Stimulated activated CD8-positive, alpha-beta memory T cell treated with anti-CD3 and anti-CD28 coated beads, Interleukin-7, amount 100 ng/mL, for 1 hour (primary cell): ENCODE measurements at places on chromosomes 2 and 18.

GRCh38 chr18:58361212-58361611 is 267.7 kb downstream of the ALPK2 start:
- DNase-seq = no peak

DNA sequence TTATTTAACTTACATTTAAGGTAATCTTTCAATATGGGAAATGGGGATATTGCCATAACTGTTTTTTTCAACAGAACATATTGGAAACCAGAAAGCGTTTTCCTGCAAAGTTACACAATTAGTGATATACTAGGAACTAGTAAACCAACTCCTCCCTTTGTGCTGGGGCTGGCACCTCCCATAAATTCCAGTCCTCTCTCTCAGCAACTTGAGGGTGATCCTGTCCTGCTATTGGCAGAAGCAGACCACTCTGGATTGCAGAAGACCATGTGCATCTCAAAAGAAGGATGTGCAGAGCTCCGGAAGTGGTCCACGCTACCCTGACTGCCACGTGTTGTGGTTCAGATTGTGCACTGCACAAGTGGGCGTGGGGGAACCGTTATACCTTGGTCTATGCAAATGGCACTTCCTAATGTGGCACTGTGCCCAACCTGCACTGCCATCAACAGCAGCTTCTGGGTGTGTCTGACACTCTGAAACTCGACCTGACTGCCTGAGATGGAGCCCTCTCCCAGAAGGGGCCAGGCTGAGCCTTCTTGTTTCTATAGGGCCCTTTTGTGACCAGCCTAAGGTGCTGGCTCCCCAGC is 219.2 kb downstream of the ZNF516 start:
- no peak for DNase-seq

DNA sequence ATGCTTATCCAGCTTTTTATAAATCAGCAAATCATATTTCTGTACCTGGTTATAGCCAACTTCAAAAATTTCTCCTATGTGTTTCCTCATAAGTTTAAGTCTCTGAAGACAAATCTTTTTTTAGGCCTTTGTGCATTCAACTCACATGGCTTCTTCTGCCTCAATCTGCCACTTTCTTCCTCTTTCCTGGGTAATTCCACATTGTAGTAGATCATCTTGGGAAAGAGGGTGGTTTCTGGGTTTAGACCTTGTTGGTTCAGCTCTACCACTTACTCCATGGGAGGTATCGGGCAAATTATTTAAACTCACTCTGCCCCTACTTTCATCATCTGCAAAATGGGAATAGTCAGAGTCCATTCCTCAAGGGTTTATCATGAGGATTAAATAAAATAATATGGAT is 707.0 kb upstream of the ZEB2 start:
- no peak for DNase-seq

DNA sequence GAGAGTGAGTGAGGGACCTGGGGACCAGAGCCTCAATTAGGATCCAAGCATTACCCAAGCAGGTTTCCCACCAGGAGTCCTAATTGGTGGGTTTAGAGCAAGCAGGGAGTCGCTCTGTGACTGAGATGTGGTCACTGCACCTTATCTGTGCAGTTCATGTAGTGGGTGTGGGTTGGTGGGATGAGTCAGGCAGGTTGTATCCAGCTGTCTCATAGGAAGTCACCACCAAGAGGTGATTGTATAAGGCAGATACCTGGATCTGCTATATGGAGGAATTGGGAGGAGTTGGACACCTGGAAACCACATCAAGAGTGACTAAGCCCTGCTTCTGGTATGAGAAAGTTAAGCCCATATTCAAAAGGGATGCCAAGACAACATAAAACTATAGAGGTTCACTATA is 106.8 kb downstream of the ARHGAP28 start:
- no peak for DNase-seq

GRCh38 chr2:175837046-175837445 is 165.0 kb downstream of the LNPK start:
- no peak for DNase-seq

DNA sequence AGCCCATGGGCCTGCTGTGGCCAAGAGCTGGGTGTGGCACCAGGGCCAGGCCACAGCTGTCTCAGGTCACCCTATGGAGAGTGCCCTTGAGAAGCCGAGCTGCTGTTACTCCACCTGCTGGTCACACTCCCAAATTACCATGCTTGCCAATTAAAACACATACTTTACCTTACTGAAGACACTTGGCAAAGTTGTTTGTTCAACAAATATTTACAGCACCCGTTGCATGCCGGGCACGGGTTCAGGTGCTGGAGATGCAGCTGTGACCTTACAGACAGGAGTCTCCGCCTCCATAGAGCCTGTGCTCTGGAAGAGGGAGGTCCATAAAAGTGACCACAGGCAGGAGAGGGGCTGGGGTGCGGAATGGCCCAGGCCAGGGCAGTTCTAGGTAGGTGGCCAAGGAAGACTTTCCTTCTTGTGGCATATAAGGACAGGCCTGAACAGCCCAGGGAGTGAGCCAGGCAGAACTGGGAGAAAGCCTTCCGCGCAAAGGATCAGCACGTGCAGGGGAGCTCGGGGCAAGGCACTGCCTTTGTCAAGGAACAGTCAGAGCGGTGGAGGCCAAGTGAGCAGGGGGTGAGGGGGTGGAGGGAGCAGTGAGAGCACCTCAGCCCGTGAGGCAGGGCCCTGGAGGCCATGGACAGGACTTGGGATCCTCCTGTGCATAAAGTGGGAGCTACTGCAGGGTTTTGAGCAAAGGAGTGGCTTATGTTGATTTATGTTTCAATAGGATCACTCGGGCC is 23.6 kb upstream of the RBM44 start:
- DNase-seq = peak; percentile 15
